ENCODE measurements at places on chromosomes 7 and 10. TPM values are rescaled to one million over a fixed set of nuclear protein-coding genes. Genes with fewer than 3 reads are reported as not detected.

Gene PROSER2
- 87.5 TPM for total RNA-seq

- DNase-seq, result no peak
Observed at GRCh38 chr7:152072421-152072820, 46.9 kb downstream of the GALNT11 start.

DNA sequence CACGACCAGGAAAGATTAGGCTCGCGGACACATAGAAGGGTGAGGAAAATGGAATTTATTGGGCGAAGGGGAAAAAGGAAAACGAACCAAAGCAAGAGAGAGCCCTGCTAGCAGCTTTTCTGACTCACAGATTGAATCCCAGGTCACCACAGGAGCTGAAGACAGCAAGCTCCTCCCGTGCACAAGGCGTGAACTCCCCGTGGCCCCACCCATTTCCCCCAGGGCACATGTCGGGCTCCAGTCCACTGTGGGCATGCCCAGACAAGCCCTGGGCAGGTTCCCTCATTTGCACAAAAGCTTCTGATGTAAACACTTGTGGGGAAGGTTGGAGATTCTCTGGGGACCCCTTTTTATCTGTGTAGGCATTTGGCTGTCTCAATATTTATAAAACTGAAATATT lies 582.4 kb downstream of the SUGCT start:
- peak; percentile 51 for DNase-seq

GRCh38 chr10:117782276-117782675 lies 239.7 kb downstream of the EMX2 start:
- DNase-seq, result no peak

GRCh38 chr7:155590215-155591018 lies 44.1 kb upstream of the CNPY1 start:
- no peak for DNase-seq

Gene ERVW-1
- total RNA-seq, result not detected

DNA sequence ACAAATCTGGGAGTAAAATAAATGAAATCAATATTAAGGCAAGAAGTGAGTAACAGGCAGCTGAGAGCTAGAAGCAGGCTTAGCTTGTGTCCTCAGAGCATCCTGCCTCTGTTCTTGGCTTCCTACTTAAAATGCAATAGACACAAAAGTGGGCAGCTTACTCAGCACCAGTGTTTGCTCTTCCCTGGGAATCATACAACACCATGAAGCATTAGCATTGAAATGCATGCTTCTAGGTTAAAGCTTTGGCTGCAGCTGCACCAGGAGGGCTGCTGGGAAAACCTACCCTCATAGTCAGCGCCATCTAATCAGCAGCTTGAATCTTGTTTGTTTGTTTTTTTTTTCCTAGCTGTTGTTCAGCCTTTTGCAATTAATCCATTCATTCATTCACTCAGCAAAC lies 104.2 kb upstream of the VWC2 start:
- DNase-seq, result no peak

- no peak for DNase-seq
Observed at GRCh38 chr10:73076360-73077183, 20.1 kb downstream of the P4HA1 start.

Data from PC-9 (cell line).